ENCODE measurements at places on chromosomes 5 and 9.

GRCh38 chr5:180699042-180699441 is 40.8 kb downstream of the OR2Y1 start:
- no peak for DNase-seq

- no peak for DNase-seq
Observed at GRCh38 chr9:5310851-5311250, 6.3 kb upstream of the RLN2 start.

DNA sequence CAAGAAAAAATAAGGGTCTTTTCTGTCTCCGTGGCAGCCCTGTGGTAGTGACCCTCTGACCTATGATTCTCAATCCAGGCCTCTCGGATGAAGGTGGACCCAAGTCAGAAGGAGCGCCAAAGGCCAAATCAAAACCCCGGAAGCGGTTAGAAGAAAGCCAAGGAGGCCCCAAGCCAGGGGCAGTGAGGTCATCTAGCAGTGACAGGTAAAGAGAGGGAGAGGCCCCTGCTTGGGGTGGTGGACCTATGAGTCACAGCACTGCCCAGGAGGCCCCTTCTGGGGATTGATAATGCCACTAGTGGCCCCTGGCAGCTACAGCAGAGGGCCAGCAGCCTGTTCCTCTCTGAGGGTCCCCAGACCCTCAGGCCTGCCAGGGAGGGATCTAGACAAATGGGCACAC is 6.4 kb upstream of the SLC2A8 start:
- no peak for DNase-seq

GRCh38 chr5:1777281-1778137 is 22.1 kb downstream of the MRPL36 start:
- DNase-seq: peak; percentile 50

- DNase-seq: no peak
Observed at GRCh38 chr9:130770679-130771442, 64.2 kb upstream of the ABL1 start.

DNA sequence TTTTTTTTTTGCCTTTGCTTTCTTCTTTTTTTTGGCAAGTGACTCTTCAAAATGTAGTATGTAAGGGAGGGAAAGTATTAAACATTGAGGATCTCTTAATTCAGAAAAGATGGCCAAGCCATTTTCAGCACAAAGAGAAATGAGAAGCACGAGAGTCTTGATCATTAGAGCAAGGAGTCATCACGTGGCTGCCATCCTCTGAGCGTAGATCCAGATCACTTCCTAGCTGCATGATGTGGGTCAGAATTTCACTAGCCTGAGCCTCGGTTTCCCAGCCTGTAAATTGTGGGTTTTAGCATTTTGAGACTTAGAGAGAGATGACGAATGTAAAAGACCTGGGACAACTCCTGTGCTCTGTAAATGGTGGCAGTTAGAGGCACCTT is 312.9 kb downstream of the ARHGEF28 start:
- DNase-seq: no peak

- DNase-seq: no peak
Observed at GRCh38 chr5:96794757-96795156, 13.0 kb downstream of the ERAP1 start.

GRCh38 chr5:3452622-3453021 is 143.0 kb upstream of the IRX1 start:
- DNase-seq: no peak

DNA sequence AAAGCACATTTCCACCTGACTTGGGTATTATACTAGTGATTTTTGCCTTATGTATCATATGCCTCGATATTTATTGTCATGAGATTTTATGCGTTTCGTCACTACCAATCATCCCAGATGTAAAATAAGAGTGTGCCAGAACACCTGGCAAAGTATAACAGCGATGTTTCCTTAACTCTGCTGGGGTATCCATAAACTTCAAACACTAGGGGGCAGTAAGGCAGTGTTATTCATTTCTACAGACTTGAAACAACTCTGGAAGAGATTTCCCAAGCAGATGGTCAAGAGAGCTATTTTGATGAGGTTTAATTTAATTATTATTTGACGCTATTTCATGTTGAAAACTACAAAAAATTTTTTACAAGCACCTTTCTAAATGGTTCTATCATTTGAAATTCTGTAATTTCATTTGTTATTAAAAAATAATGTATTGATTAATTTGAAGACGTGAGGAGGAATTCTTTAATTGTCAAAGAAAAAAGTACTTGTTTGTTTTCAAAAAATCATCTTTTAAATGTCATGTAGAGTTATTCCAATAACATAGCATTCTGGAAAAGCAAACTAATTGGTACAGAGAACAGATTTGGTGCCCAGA is 388.5 kb upstream of the CTNND2 start:
- no peak for DNase-seq

DNA sequence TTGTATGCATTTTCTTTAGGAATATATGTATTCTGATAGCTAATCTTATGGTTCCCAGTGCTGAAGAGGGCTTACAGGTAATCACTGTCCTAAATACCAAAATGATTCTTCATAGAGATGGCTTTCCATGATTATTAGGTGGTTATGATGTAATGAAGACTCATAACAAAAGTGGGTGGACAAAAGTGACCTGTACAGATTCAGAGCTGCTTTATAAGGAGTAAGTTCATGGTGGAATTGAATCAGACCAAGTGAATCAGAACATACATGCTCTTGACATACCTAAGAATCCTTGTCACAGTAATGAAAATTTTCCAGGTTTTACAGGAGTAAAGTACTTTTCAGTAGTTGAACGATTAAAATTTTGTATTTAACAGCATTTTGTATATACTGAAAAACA is 105.6 kb downstream of the NIPBL start:
- no peak for DNase-seq

GRCh38 chr5:179130101-179130681 is 70.0 kb downstream of the ZNF354C start:
- DNase-seq: peak; percentile 61

DNA sequence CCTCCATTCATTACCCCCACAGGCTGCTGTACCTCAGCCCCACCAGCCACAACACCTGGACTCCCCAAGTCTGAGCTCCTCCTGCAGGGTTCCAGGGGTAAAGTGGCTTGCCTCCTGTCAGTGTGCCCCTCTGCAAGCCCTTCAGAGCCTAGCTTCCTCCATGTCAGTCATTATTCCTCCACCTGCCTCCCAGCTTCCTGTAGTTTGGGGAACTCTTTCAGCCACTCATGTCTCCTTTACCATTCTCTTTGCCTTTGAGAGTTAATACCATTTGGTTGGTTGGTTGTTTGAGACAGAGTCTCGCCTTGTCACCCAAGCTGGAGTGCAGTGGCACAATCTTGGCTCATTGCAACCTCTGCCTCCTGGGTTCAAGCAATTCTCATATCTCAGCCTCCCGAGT is 36.2 kb downstream of the IRF1 start:
- DNase-seq: no peak

DNA sequence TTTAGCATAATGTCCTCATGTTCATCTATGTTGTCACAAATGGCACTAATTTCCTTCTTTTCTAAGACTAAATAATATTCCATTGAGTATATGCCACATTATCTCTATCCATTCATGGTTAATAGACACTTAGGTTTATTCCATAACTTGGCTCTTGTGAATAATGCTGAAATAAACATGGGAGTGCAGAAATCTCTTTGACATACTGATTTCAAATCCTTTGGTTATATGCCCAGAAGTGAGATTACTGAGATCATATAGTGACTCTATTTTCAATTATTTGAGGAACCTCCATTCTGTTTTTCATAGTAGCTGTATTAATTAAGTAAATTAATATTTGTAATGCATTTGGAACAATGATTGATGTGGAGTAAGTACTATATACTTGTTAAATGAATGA is 13.0 kb downstream of the SMIM3 start:
- DNase-seq: no peak

GRCh38 chr9:93243112-93243511 is 59.2 kb downstream of the WNK2 start:
- no peak for DNase-seq

DNA sequence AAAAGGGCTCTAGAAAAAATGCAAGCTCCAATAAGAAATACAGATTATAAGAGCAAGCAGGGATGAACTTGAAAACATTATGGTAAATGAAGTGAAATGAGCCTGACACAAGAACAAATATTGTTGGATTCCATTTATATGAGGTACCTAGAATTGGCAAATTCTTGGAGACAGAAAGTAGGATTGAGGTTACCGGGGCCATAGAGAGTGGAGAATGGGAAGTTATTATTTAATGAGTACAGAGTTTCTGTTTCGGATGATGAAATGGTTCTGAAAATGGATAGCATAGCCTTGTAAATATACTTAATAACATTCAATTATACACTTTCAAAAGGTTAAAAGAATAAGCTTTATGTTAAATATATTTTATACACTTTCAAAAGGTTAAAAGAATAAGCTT is 75.6 kb upstream of the SLC12A2 start:
- no peak for DNase-seq

GRCh38 chr5:82603033-82603987 is 325.2 kb upstream of the RPS23 start:
- DNase-seq: no peak

DNA sequence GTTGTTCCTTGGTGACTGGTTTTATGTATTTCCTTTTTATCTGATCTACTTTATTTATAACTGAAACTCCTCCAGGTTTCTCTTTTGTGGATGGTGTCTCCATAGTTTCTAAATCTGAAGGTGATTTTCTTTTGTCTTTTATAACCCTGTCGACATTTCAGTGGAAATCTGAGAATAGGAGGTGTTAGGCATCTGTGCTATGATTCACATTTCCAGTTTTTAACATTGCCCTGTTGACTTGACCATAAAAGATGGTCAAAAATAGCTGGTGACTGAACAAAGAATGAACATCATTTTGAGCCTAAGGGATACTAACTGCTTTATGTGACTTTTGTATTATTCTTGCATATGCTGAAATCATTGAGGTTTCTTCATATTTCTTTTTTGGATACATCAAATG is 190.5 kb downstream of the PCSK1 start:
- DNase-seq: no peak

- DNase-seq: no peak
Observed at GRCh38 chr9:93422977-93423616, 28.4 kb upstream of the FAM120A start.

DNA sequence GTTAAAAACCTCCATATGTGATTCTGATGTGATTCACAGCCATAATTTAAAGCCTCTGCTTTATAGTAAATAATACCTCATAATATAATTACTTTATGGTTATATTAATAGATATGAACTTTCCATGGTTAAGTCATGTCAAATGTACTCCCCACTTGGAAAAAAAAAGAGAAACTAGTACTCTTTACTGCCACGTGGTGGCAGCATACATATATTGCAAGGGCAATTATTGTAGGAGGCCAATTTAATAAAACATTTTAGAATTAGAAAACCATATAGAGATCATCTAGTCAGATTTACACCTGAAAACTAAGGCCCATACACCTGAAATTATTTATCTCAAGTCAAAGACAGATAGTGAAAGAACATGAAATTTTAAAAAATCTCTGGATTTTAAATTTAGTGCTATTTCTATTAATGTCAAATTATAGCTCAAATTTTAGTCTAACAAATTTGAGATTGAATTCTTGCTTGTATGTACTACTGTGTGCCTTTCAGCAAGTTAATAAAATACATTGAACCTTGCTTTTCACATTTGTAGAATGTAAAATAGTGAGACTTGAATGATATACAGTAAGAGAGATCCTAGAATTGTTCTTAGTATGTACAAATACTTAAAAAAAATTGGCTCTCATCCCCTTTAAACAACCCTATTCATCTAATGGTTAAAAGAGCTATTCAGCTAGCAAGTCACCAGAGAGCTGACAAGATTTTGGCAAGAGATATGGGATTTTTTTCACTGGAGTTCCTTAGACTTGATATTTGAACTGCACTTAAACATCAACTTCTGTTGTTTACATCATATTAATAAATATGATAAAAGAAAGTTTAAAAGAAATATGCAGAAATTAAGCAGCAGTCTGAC is 603.8 kb downstream of the TLE4 start:
- DNase-seq: no peak

DNA sequence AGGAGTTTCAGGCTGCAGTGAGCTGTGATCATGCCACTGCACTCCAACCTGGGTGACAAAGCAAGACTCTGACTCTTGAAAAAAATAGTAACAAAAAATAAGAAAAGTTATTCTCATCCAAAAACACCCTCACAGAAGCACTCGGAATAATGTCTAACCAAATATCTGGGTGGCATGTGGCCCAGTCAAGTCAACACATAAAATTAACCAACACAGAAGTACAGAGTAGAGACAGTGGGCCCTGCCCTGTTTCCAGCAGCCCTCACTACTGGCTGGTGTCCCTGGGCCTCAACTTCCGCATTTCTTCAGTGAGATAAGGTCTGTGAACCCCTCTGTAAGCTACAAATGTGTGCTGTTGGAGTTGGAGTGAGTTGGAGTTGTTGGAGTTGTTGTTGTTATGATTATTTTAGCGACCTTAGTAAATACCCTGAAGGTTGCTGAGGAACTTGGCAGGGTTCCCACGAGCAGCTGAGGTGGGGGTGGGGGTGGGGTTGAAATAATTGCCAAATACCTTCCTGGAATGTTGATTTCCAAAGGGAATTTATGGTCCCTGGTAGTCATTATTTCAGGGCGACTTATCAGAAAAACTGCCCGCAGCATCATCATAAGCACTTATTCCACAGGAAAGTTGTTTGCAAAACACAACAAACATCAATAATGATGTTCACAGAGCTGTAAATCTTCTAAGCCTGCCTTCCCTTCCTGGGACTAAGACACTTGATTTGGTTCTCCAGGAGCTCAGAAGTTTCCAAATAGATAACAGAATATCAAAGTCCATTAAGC is 30.2 kb downstream of the C5orf15 start:
- DNase-seq: no peak

GRCh38 chr5:55763746-55764420 is 26.0 kb downstream of the DDX4 start:
- DNase-seq: no peak

DNA sequence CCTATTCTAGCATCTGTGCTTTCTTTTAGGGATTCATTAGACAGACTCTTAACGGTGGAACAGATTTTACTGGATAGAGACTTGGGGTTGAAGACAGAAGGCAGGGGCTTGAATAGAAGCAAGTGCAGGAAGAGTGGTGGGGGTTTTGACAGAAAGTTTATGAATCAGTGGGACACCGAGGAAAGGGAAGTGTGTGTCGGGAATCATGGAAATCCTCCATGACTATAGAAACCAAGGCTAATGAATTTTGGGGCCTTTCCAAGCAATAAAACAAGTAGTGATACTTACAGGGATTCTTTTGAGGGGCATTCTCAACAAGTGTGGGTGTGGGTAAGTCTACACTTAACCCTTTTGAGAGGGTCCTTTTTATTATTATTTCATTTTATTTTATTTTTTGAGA is 12.8 kb downstream of the BASP1 start:
- DNase-seq: no peak

GRCh38 chr9:121437891-121438290 is 61.8 kb downstream of the GGTA1 start:
- DNase-seq: no peak

- no peak for DNase-seq
Observed at GRCh38 chr5:38601863-38602298, 45.4 kb upstream of the LIFR start.
